ENCODE measurements at places on chromosomes 12 and 14.

GRCh38 chr12:124548854-124549378 is 18.5 kb downstream of the NCOR2 start:
- DNase-seq, result no peak

DNA sequence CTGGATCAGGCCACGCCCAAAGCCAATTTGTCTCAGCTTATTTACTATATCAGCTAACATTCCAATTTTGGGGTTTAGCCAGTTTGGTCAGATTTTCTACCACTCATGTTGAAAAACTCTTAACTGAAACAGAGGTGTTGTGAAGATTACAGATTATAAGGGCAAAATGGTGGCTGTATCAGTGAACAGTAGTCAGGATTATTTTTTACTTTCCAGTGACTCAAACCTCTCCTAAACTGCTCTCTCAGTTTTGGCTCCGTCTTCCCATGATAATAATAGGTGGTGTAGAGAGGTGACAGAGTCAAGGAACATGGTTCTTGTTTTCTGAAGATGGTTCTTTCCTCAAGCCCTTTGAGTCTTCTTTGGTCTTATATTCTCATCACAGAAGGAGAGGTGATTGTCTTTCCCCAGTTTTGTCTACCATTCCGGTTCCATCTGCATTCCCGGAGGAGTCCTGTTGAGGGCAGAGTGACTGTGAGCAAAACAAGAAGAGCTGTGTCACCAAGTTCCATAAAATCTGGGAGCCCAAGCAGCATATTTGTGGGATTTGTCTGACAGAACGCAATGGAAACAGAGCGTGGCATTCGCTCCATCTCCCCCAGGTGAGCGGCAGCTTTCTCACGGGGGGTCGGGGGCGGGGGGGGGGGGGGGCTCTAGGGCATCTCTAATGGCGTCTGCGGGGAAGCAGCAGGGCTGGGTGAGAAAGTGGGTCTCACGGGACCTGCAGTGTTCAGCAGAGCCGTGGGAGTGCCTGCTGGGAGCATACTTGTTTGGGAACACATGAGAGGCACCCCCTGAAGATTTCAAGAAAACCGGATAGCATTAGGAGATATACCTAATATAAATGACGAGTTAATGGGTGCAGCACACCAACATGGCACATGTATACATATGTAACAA is 59.1 kb downstream of the TBC1D30 start:
- DNase-seq, result no peak

DNA sequence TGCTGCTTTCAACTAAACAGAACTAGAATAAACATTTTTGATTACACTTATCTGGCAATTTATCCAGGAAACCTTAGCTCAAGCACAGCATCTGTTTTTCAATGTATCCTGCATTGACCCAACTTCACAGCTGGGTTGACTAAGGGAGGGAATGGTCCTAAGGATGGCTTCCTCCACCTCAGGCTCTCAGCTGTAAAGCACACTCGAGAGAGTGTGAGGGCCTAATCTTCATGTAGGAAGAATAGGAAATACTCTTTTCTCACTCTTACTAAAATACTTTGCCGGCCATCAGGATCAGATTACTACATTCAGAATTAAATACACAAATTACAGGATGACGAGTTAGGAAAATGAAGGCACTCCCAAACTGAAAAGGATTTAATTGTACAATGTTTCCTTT is 7.2 kb downstream of the SETD3 start:
- DNase-seq, result no peak

GRCh38 chr12:13588574-13588973 is 392.0 kb downstream of the EMP1 start:
- no peak for DNase-seq

- no peak for DNase-seq
These were observed 292.9 kb downstream of the MED13L start for GRCh38 chr12:115984616-115985015.

GRCh38 chr12:42135259-42135814 is 9.3 kb downstream of the GXYLT1 start:
- no peak for DNase-seq

DNA sequence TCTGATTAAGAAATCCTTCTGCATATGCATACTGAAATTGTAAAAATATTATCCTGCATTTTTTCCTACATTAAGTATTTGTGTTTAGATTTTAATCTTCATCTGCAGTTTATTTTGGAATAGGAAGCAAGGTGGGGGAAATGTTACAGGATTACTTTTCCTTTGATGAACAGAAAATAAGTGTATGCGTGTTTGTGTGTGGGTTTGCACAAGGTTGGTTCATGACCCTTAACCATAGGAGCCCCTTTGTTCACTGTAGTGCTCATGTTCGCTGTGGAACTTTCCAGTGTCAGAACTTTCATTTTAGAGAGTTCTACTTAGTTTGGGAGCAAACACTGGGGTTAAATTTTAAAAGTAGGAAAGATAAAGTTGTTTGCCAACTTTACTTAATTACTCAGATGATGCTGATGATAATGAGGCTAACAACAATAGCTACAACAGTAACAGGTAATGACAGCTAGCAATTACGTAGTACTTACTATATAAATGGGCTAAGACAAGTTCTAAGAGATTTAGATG is 6.4 kb upstream of the A2M start:
- no peak for DNase-seq

Data from T-helper 22 cell (primary cell).